ENCODE measurements at places on chromosomes 12 and 14.

DNA sequence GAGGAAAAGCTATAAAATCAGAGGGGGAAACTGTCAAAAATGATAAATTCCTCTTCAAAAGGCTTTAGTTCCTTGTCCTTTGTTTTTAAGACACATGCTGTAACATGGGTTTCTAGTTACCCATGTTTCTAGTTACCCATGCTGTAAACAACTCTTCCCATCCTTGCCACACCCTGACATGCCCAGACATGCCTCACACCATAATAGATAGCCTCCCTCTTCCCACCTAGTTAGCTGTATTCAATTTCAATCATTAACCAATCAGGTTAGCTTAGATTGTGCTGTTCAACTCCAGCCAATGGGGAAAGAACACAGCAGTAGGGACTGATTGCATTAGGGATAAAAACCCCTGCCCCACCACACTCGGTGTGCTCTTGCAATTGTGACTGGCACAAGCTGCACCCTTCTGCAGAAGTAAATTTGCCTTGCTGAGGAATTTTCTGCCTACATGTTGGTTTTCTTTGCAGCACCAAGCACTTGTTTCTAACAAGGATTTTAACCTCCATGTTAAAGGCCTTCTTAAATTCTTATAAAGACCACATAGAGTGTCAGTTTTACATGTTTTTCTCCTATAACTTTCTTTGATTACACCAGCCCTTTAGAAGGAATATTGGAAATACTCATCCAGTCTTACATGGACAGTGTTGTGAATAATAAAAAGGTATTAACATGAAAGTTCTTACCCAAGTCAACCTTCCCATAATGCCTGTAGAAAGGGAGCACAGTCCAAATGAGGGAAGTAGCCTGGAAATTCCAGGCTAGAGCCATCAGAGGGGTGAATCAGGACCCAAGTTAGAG is 32.5 kb upstream of the LALBA start:
- no peak for DNase-seq

GRCh38 chr14:68941820-68942219 is 37.3 kb downstream of the ACTN1 start:
- DNase-seq = peak; percentile 82

GRCh38 chr12:50806176-50806575 is 36.5 kb upstream of the TMPRSS12 start:
- no peak for DNase-seq

DNA sequence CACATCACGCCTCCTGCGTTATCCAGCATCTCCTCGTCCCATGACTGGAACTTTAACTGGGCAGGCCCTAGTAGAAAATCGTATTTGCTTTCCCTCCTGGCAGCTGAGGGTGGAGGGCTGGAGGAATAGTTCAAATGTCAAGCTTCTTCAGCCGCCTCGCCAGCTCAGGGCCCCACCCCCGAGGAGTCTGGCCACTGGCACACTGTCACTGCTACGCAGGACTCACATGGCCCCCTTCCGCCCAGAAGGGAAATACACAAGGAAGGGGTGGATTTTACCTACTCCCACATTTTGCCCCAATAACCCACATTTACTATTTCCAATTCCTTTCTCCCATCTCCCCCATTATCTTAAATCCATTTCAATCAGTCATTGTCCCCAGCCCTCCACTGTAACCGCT is 8.6 kb downstream of the SLC6A13 start:
- DNase-seq = no peak

GRCh38 chr12:84793558-84794367 is 118.8 kb downstream of the SLC6A15 start:
- no peak for DNase-seq

DNA sequence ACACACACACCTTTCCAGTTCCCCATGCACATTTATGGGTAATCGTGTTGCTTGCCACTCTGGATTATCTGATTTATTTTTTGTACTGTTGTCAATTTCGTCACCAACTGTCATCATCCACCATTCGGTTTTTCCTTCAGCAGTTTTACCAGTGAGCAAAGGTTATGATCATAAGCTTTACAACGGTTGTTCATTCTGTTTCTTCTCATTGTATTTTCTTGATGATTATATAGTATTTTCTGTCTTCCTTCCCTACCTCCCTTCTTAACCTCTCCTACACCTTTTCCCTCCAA is 680 bp downstream of the NECAP1 start:
- DNase-seq = no peak

DNA sequence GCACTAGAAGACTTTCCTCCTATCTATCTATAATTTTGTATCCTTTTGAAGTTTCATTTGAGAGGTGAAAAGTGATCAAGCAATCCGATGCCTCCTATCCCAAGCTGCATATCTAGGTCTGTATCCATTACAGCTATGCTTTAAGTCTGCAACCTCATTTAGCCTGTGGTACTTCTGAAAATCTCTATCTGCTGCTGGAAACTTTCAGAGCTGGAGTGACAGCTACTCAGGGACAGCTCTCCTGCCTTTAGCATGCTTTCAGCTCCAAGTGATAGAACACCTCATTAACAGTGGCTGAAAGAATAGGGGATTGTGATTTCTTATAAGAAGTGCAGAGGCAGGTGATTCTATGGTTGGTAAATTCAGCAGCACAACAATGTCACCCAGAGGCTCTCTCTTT is 1153.5 kb downstream of the AACS start:
- no peak for DNase-seq

- no peak for DNase-seq
Observed at GRCh38 chr12:32494656-32495055, 95.3 kb downstream of the FGD4 start.

Measured in A549 (cell line).